ENCODE measurements at places on chromosomes 12 and 14.

DNA sequence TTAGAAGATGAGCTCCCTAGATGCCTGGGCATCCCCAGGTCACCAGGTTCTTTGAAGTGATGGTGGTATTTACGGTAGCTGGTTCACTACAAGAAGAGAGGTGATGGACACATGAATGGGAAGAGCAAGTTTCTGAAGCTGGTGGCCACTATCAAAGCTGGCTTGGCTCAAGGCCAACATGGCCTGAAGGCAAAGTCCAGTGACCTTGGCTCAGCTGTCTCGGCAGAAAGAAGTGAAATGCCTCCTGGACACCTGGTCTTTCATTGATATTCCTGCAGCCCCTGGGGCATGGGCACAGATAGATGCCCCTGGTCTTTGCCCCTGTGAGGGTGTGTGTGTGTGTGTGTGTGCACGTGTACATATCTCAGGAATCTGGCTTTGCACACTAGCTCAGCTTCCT, 441.8 kb upstream of the TMPO start:
- no peak for DNase-seq

DNA sequence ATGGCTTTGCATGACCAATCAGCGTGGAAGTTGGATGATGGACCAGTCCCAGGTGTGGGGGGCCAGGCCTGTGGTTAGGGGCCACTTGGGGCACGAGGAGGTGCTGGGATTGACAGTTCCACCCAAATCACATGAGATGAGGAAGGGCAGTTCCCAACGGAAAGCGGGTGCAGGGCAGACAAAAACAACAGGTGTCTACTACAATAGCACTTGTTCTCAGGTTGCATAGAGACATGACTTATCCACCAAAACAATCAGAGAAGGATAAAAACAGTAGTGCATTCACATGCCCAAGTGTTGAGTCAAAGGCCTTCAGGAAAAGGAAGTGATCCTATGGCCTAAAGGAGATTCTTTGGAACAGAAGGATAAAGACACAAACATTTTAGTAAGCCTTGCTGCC, 14.6 kb upstream of the EIF2B2 start:
- no peak for DNase-seq

GRCh38 chr14:34237081-34237480, 225.0 kb downstream of the SPTSSA start:
- no peak for DNase-seq

DNA sequence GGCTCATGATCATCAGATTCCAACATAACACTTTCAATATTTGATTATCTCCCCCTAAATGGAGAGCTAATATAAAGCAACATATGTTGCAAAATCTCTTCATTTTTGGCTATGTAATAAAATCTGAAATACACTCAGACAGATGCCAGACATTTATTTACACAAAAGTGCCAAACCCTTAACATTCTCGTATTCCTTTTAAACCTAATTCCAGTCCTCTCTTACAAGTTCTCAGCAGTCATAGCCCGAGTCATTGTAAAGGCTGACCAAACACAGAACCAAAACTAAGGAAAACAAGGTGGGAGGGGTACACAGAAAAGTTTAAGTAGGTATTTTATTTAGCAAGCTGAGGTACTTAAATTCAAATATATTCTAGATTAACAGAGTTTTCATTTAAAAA, 81.4 kb downstream of the LRP6 start:
- DNase-seq, result no peak

DNA sequence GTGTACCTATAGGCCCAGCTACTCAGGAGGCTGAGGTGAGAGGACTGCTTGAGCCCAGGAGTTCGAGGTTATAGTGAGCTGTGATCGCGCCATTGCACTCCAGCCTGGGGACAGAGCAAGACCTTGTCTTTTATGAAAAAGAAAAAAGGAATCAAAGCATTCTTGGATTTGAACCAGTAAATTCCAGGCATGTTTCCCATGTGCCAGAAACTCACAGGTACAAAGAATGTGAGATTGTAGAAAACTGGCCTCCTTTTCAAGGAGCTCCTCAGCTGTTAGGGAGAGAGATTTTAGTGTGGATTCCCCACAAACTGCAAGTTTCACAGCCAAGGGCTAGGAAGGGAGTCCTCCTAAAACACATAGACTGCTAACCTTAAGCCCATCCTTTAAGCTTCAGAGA, 95.0 kb downstream of the FOXN4 start:
- DNase-seq, result no peak

DNA sequence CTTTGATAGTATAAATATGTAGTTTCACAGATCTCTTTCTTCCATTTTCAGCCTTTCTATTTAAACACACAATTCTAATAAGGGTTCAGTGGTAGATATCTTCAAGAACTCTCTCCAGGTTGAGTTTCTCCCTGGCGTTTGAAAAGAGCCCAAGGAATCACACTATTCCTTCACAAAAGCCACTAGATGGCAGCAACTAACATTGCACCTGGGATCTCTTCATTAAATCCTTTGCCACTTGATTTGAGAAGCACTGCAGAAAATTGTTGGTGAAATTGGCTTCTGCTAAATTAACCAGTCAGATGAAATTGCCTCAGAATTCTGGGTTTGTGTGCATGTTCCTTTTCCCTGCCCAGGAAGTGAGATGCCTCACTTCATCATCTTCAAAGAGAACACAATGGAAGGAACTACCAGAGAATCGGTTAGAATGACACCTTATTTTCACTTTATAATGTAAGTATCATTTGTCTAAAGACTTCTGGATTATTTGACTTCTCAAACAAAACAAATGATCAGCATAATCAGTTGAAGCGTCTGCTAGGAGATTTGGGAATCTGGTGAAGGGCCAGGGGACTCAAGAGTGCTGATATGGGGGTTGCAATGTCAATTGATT, 6.8 kb downstream of the CCDC198 start:
- no peak for DNase-seq

- no peak for DNase-seq
Measured at GRCh38 chr12:76265424-76266180, 82.6 kb downstream of the BBS10 start.

GRCh38 chr12:59624732-59625460, 29.1 kb downstream of the SLC16A7 start:
- DNase-seq, result no peak

DNA sequence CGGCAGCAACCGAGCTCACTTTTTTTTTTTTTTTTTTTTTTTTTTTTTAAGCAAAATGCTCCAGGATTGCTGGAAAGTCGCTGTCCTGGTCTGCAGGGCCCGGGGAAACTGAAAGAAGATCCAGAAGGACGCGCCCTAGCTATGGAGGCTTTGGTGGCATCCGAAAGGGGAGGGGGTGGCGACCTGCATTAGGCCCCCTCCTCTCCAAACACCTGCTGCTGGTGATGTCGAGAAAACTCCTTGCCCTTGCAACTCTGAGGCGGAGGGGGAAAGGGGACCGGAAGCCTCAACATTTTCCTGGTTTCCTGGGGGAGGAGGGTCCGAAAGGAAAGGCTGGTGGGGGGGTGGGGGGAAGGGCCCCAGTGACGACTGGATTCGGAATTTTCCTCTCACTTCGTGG, 421.1 kb downstream of the VRK1 start:
- DNase-seq, result no peak
